Nucleus accumbens (tissue), 56 donors: ENCODE measurements at places on chromosomes 1 and 21.

GRCh38 chr1:186291271-186291670 lies 83.8 kb downstream of the TPR start:
- DNase-seq = no peak

GRCh38 chr1:28114844-28115243 lies 26.4 kb upstream of the EYA3 start:
- no peak for DNase-seq

- no peak for DNase-seq
Measured at GRCh38 chr1:205512059-205513045, 7.9 kb downstream of the CDK18 start.

GRCh38 chr21:34365809-34366208 lies 2.0 kb downstream of the KCNE2 start:
- no peak for DNase-seq

DNA sequence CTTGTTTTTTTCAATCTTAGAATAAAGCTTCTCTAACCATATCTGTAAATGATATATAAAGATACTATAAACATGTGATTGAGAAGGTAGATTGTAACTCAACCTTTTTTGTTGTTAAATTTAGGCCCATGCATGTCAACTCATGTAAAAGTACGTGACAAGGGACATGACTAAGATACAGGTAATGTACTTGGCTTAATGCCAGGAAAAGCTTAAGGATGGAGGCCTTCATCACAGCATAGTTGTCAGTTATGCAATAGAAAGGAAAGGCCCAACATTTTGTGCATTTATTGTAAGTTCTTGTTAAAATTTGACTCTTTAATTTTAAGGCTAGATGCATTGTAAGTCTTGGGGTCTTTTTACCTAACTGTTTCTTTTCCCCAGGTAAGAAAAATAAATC lies 305.1 kb downstream of the LTN1 start:
- no peak for DNase-seq

GRCh38 chr1:218367118-218367517 lies 22.0 kb downstream of the TGFB2 start:
- DNase-seq = no peak

DNA sequence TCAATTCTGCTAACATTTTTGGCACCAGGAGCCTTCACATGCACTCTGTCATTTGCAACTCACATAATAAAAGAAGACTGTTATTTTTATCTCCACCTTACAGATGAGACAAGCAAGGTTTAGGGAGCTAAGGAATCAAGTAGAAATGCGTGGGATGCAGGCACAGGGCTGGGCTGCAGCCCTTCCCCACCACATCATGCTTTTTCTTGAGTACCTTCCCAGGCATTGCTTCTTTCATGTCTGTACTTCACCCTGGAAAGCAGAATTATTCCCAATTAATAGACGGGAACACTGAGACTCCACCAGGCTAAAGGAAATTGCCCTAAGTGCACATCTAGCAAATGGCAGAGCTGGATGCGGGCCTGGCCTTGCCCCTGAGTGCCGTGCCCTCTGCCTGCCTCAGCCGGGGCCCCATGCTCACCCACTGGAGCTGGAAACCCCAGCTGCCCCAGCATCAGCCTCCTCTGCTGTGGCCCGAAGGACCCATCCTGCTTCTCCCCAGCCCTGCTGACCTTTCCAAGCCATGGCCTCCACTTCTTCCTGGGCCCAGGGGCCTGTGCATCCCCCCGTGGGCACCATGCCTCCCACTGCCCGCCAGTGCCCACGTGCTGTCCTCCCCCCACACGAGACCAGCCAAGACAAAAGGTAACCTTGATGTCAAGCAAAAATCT lies 257.5 kb downstream of the TOMM20 start:
- no peak for DNase-seq

DNA sequence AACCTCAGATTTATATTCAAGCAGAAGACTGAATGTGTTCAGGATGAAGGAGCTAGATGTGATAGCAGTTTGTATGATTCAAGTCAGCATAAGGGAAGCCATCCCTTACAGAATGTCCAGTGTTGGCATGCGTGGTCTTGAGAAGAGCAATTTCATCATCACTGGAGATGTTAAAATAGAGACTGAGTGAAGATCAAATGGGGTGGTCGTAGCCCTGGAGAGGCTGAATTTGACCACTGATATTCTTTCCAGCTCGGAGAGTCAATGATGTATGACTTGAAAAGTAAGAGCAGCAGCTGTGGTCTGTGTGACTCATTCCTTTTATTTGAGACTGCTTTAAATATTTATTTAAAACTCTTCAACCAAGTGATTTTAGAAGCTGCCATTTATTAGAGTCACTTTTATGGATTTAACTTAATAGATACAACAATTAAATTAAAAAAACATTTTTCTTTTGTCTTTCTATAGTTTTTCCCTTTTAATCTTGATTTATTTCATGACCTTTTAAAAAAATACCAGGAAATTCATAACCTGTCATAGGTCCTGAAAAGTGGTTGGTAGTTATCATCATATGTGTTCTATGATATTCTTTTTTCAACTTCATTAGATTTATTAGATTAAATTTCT lies 15.5 kb downstream of the FMN2 start:
- DNase-seq = no peak

DNA sequence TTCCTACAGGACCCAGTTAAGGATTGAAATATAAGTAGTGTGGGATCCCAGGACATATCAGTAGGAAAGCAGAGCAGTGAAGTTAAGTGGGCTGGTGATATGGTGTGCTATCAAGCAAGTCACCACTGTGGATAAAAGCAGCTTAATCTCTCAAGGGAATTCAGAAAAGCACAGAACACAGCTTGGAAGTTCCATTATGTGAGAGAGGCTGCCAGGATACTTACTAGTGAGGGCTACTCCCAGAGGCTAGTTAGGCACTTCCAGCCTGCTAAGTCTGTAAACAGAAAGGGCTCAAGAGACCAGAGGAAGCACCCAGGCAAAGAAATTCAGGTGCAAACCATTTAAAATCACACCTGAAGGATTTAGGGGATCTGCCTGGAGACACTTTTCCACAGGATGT lies 18.8 kb upstream of the GRIK1 start:
- no peak for DNase-seq

DNA sequence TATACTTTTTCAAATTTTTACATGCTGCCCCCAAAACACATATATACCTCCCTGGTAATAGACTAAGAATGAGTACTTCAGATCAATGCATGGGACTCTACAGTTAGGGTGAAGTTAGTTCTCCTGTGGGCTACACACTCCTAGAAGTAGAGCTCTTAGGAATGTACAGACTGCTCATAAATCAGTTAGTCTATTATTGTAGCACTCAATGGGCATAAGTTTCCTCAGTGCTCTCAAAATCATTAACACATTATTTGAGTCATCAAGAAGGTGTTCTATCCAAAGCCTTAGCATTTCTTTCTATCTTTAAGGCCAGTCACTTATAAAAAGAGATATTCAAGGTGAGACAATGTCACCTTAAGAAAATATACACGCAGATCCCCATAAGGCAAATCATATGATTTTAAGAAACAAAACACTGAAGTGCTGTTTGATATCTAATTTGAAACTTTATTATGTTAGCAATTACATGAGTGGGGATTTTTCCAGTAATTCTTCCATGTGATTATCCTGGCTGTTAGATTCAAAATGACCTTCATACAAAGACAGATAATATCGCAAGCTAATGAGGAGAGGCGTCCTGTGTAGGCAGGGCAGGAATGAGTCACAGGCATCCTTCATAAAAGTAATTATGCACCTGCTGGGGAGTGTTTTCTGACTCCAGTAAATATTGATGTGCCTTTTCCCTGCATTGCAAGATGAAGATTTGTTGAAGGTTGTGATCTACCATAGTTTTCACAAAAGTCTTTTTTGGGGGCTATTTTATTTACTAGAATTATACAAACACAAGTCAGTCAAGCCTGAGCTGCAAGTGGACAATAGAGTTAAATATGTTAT lies 167.2 kb upstream of the ATP1B1 start:
- no peak for DNase-seq

DNA sequence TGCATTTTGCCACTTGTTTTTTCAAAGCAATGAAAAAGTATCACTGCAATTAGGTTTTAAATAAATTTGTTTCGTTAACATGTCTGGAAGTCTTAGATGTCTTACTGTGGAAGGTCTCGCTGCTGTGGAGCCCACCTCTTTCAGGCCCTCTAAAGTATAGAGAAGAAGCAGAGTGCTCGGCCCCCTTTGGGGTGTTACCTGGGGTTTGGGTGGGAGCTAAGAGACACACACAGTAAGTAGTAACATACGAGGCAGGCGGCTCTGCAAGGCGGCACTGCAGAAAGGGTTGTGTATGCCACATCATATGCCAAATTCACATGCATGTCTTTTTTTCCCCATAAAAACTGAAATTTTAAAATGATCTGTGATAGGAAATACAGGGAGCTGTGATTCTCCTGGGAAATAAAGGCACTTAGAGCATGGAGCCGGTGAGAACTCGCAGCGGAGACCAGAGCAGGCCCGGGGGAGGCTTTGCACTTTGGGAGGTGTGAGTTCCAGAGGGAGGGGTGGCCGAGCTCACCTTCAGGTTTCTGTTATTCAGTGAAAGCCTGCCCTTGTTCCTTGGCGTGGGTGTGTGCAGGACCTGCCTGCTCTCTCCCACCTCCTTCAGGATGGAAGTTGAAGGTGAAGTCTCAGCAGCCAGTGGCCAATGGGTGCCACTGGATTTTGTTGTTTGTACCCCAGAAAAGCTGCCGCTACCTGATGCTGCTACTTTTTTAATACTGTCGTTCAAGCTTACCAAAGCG lies 35.7 kb upstream of the PWP2 start:
- DNase-seq = no peak

- DNase-seq = no peak
Measured at GRCh38 chr1:100539836-100540536, 2.0 kb downstream of the GPR88 start.

DNA sequence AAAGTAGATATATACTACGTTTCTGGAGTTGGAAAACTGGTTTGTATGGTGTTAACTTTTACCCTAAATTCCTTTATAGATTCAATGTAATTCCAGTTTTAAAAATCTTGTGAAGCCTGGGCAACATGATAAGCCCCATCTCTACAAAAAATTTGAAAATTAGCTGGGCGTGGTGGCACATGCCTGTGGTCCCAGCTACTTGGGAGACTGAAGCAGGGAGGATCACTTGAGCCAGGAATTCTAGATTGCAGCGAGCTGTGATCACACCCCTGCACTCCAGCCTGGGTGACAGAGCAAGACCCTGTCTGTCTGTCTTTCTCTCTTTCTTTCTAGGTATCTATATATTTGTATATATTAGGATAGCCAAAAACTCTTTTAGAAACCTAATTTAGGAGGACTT lies 141.9 kb downstream of the CLEC20A start:
- no peak for DNase-seq

DNA sequence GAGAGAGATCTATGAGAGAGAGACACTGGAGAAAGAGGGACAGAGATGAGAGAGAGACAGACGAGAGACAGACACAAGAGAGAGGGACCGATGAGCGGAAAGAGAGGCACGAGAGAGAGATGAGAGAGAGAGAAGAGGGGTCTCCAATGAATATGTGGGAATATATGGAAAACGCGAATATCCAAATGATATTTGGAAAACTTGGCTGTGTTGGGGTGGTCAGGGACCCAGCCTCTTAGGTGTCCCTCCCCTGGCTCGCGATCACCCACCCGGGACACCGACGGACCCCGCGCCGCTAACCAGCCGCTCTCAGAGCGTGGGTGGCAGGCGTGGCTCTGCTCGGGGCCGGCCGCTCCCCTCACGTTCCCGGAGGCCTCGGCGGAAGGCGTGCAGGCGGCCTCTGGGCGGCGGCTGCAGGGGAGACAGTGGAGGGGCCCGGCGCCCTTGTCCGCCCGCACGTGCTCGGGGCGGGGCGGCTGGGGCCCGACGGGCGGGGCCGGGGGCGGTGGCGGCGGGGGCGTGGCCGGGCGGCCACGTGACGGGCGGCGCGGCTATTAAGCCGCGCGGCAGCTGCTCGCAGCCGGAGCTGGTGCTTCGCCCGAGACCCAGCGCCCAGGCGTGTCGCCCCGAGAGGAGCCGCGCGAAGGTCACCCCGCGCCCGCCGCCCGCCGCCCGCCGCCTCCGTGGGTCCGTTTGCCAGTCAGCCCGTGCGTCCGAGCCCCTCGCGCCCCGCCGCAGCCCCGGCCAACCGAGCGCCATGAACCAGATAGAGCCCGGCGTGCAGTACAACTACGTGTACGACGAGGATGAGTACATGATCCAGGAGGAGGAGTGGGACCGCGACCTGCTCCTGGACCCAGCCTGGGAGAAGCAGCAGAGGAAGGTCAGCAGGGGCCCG lies at the start of gene ACTN2:
Gene ACTN2 (plus strand): TSS at position 583 of the 898 bp plus-strand sequence. CDS start 175 bp downstream, at position 758.
- DNase-seq = peak; percentile 13

GRCh38 chr21:35220301-35220700 lies 171.2 kb upstream of the RUNX1 start:
- no peak for DNase-seq

DNA sequence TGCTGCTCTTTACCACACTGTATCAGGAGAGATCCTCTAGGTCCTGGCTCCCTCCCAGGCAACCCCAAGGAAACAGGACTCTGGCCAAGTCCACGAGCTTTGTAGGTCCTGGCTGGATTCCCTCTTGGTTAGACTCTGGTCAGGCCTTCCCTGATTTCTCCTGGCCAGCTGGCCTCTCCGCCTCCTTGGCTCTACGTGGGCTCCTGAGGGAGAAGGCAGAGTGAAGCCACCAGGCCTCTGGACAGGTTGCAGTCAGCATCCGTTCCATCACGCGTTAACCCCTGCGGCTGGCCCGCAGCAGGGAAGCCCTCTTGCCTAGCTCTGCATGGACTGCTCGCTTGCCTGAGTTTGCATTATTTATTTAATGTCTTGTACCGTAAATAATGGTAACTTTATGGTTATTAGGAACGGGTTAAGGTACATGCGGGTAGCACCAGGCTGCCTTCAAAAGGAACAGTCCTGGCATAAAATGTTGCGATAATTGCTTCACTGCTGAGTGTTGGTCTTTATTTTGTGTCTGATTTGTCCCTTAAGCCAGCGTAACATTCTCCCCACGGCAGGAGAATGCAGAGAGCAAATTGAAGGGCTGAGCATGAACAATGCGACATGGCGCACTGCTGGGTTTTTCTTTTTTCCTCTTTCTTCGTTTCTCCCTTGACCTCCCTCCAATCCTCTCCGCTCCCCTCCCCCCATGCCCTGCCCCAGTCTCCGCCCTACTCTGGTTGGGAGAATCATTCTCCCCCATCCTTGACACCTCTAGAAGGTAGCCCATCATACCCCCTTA lies 100.3 kb downstream of the RNF220 start:
- no peak for DNase-seq

DNA sequence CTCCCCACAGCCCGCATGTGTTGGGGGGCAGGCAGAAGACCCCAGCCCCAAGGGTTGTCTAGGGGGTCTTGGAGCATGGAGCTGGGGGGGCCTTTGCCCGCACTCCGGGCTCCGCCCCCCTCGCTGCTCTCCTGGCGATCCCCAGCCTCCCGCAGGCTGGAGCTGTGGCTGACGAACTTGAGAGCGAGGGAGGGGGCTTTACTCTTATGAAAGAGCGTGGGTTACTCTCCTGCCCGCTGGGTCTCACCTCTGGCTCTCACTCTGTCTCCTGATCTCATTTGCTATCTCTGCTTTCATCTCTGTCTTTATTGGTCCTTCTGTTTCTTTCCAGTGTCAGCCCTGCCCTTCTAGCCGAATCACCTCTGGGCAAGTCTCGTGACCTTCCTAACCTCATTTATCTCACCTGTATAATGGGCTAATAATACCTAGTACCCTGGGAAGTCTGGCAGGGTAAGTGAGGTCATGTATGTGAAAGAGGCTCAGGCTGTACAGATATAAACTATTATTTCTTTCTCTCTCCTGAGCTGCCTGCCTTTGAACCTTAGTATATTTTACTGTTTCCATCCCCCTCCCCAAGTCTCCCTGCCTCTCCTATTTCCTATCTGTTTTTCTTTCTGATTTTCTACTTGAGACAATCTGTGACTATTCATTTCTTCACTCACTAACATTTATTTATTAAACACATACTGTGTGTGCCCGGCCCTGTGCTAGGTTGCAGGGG lies 731 bp downstream of the EFNA4 start:
- DNase-seq = no peak

GRCh38 chr1:183274836-183275235 lies 88.8 kb downstream of the LAMC2 start:
- DNase-seq = no peak
